ENCODE measurements at places on chromosomes 3 and 15.

DNA sequence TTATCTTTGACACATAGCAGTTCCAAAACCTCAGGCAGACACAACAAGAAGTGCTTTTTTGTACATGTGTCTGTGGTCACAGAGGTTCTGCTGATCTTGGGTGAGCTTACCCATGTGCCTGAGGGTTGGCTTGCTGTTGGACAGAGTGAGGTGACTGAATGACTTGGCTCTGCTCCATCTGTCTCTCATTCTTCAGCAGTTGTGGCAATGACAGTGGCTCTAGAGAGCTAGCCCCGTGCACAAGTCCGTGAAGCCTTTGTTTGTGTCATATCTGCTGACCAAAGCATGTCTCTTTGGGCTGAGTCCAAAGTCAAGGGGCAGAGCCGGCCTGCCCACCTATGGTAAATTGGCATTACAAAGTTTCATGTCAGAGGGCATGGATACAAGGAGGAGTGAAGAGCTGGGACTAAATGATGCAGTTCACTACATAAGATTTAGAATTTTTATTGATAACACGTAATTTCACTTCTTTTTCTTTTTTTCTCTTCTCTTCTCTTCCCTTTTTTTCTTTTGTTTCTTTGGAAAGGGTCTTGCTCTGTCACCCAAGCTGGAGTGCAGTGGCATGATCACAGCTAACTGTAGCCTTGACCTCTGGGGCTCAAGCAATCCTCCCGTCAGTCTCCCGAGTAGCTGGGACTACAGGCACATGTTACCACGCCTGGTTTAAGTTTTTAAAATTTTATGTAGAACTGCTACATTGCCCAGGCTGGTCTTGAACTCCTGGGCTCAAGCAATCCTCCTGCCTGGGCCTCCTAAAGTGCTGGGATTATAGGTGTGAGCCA lies 77.9 kb downstream of the ITPR1 start:
- no peak for DNase-seq

DNA sequence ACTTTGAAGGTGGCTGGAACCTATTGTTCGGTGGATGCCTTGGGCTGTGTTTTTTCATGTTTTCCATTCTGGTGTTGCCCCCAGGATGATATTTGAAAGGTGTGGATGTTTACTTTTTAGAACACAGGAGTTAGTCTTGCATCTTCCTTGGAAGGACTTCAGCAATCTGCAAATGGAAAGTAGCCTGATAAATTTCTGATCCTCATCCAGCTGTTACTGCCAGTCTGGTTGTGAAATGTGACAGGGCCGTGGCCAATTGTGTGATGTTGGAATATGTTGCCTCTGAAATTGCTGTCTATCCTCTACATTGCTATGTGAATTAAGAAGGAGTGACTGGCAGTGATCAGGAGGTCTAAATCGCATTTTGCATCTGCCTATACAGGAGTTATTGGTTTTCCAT lies 382.5 kb upstream of the C2CD4B start:
- no peak for DNase-seq

DNA sequence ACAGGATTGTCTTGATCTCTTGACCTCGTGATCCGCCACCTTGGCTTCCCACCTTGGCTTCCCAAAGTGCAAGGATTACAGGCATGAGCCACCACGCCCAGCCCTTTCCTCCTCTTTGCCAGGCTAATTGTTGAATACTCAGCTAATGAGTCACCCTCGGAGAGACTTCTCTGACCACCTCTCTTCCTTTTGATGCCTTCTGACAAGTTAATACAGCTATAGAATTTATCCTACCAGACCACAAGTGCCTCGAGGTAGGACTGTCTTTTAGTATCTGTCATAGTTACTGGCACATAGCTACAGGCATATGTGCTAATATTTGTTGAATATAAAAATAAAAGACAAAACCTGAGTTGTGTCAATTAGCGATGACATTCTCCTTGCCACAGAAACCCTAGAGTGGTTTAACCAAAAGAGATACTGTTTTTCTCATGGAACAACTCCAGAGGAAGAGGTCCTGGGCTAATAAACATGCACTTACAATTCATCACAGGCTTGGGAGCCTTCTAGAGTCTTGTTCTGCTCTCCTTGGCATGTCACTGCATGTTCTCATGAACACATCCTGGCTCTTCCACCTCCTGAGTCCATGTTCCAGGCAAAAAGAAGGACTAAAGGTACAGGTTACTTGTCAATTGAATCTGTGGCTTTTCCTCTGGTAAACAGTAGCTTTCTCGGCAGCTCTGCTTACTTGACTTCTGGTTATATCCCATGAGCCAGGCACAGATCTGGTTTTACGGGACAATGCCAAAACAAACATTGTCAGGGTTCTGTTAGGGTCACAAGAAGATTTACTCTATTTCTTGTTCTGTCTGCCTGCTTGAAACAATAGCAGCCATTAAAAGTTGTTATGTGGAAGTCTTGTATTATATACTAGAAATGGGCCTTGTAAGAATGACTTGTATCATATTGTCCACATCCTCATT lies 332.3 kb downstream of the THSD4 start:
- DNase-seq: no peak

DNA sequence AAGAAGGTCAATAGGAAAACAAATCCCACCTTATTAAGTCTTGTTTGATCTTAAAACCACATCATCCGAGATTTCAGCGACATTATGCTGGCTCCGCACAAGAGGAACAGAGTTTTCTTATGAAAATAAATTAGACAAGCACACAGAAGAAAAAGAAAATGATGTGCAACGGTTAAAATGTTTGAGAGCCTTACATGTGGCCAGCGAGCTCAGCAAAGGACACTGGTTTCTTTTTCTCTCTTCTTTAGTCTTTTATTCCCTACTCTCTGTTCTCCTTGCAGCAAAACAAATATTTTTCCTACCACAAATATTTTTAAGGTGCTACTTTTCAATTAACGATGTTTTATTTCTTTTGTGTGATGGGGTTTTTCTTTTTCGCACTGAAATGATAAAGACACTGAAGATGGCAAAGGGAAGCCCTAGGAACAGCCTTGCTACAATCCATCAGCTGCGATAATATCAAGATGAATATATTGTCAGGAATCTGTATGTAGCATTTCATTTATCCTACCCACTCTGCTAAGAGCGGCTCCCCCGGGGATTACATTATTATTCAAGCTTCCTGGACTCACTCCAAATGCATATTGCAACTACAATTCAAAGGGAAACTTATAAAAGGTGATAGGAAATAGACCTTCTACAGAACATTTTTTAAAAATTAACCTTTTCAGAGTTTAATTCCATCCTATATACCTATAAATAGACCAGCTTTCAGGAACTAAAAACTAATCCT lies 72.9 kb downstream of the ANXA2 start:
- no peak for DNase-seq

DNA sequence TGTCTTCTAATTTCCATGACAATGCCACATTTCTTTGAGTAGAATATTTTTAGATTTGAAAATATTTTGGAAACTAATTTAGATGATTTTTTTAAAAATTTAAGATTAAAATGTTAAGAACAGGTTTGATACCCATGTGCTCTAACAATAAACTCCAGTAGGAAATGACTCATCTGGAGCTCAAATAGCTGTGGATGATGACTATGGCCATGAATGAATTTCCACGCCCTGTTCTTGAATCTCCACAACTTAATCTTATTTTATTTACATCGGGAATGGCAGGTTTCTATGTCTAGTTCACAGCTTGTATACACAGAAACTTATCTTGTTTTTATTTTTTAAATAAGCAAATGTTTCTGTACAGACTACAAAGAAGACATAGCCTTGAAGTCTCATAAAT lies 726.8 kb downstream of the NAALADL2 start:
- peak; percentile 6 for DNase-seq

GRCh38 chr15:67174864-67175573 lies 79.4 kb downstream of the AAGAB start:
- no peak for DNase-seq

GRCh38 chr15:26049900-26050657 lies 187.0 kb upstream of the ATP10A start:
- no peak for DNase-seq

DNA sequence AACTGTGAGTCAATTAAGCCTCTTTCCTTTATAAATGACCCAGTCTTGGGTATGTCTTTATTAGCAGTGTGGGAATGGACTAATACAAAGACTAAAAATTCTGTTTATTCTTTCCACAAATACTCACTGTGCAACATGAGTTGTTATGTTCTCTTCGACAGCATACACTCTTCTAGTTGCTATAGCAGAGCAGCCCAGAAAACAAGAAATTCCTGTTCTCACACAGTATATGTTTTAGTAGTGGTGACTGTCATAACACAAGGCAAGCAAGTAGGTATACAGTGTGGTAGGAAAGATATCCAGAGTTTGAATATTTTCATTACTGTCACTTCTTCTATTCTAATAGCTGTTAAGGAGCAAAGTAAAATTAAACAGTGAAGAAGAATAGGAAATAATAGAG lies 453.3 kb downstream of the ROBO1 start:
- no peak for DNase-seq

GRCh38 chr3:48891606-48892005 lies 7.1 kb downstream of the SLC25A20 start:
- no peak for DNase-seq

DNA sequence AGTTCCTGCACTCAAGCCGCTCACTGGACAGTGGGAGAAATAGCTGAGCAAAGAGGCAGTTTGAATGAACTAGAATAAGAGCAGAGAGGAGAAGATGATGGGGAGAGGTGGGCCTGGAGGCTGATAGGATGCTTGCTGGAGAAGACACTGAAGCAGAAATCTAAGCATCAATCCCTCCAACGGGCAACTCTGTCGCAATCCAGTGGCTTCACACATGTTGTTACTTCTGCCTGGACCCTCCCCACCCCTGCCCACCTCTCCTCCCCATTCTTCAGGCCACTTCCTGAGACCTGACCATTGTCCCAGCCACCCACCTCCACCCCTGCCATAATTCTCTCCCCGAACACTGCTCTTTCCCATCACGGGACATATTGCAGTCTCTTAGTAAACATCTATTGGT lies 76.0 kb downstream of the SRGAP3 start:
- DNase-seq: no peak

GRCh38 chr15:96565266-96565665 lies 234.8 kb downstream of the NR2F2 start:
- DNase-seq: no peak

GRCh38 chr3:60431599-60431958 lies 819.7 kb downstream of the FHIT start:
- no peak for DNase-seq

- no peak for DNase-seq
Measured at GRCh38 chr3:16502347-16502908, 11.1 kb downstream of the RFTN1 start.

DNA sequence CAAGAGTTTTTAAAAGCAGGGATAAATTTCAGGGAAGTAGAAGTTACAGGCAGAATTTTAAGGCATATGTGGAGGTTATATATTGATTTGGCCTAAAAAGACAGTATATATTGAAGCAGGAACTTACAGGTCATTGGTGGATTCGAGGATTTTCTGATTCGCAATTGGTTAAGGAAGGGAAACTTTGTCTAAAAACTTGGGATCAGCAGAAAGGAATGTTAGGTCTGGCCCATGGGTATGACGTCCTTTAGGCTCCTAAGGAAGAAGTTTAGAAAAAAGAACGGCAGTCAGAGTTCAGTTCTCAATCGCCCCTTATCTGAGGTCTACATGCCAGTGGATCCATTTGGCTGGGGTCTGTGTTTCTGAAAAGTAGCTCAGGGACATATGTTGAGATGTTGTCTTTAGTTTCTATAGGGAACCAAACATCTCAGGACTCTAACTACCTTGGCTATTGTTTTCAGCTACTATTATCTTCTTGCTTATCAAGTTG lies 33.2 kb upstream of the ACP3 start:
- no peak for DNase-seq

- no peak for DNase-seq
Measured at GRCh38 chr3:197404030-197404429, 105.6 kb upstream of the DLG1 start.

GRCh38 chr3:134348524-134348923 lies 25.7 kb downstream of the AMOTL2 start:
- DNase-seq: no peak

- DNase-seq: no peak
Measured at GRCh38 chr15:26374806-26375205, 398.1 kb downstream of the GABRB3 start.

- DNase-seq: no peak
Measured at GRCh38 chr3:132378846-132379245, 38.5 kb upstream of the DNAJC13 start.

DNA sequence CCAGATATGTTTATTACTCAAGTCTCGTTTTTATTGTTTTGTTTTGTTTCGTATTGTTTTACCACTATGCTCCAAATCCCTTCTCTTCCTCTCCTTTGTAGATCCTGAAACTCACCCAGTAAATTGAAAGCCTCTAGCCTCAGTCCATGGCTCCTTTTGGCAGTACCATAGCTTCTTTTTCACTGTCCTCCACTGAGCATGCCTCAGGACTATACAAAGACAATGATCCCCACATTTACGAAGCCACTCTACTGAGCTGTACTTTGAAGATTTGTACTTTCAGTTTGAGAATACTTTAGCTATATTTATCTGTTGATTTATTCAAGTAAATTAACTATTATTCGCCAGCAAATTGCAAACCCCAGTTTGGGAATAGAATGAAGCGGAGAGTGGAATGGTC lies 159.1 kb upstream of the SLITRK3 start:
- DNase-seq: no peak

GRCh38 chr3:154123906-154124305 lies 2.7 kb downstream of the ARHGEF26 start:
- DNase-seq: peak; percentile 11

DNA sequence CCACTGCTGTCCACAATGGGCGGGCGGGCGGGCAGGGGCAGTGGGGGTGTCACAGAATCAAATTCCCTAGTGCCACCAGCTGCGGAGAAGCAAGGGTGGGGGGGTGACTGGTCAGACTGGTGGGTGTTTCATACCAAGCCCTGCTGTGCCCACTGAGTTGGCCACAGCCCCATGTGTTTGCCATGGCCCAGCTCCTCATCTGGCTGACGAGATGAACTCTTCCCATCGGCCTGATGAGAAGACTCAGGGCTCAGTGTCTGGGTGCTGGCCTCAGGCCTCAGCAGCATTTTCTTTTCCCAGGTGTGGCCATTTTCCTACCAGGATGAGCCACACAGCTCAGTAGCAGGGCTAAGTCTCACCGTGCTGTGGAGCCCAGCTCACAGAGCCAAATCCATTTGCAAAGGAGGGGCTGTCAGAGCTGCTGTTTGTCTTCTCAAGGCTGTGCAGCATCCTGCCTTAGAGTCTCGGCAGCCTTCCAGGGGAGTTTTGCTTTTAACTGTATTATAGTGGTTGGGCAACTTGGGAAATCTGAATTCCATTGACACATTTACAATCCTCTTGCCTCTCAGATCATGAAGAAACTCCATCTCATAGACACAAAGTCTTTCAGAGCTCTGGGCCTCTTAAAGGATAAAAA lies 176.8 kb downstream of the ABHD5 start:
- peak; percentile 88 for DNase-seq
